Activated CD8-positive, alpha-beta T cell treated with anti-CD3 and anti-CD28 coated beads, Interleukin-2, amount 10 ng/mL, durations not matched to agents 7 days and 5 days (primary cell): ENCODE measurements at places on chromosomes 13 and 19. TPM values are rescaled to one million over a fixed set of nuclear protein-coding genes. Genes with fewer than 3 reads are reported as not detected.
A peak's percentile ranks its signal among the peaks of the same experiment; 100 is the strongest.

CHAMP1 gene
- 31.6 TPM for total RNA-seq

DNA sequence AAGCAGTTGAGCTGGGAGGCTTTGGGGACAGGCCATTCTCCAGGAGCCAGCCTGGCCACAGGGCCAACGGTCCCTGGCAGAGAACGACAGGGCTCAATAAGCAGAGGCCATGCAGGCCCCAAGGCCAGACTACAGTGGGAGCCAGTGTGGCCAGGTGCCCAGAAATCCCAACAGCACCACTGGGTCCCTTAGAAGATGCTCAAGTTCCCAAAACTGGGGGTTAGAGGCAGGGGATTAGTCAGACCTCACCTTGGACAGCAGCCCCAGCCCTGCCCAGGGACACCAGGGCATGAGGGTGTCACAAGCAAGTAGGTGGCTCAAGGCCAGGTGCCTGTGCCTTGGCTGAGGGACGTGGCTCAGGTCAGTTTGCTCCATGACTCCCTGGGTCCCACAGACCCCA lies 12.8 kb downstream of the SCGB2B2 start:
- no peak for DNase-seq
- H3K27me3 ChIP-seq: no peaks in the 10 kb centered on the region
- peaks cover 26% of the 10 kb centered on the region for H3K4me1 ChIP-seq

GJB6 gene
- total RNA-seq: 1.9 TPM

DNA sequence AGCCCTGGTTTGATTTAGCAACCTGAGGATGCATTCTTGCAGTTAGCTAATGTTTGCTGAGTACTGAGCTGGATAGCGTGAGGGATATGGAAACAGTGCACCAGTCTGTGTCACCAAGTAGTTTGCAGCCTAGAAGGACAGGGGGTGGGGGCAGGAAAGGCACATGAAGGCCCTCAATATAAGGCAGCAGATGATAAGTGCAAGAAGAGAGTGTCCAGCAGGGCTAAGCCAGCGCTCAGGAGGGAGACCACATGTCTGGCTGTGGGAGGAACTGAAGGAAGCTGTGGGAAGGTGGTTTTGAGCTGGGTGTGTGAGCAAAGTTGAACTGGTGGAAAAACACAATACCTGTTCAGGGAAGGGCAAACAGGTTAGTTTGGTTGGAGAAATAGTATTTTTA lies 1.7 kb downstream of the CXCL17 start:
- H3K27me3 ChIP-seq: peaks cover 3% of the 10 kb centered on the region
- peak overlapping the region; percentile 23 for H3K27ac ChIP-seq
- H3K4me1 ChIP-seq: peaks cover 25% of the 10 kb centered on the region
- peak; percentile 32 for DNase-seq
- H3K4me3 ChIP-seq: no peak overlapping the region
- no peaks in the 10 kb centered on the region for H3K36me3 ChIP-seq

DNA sequence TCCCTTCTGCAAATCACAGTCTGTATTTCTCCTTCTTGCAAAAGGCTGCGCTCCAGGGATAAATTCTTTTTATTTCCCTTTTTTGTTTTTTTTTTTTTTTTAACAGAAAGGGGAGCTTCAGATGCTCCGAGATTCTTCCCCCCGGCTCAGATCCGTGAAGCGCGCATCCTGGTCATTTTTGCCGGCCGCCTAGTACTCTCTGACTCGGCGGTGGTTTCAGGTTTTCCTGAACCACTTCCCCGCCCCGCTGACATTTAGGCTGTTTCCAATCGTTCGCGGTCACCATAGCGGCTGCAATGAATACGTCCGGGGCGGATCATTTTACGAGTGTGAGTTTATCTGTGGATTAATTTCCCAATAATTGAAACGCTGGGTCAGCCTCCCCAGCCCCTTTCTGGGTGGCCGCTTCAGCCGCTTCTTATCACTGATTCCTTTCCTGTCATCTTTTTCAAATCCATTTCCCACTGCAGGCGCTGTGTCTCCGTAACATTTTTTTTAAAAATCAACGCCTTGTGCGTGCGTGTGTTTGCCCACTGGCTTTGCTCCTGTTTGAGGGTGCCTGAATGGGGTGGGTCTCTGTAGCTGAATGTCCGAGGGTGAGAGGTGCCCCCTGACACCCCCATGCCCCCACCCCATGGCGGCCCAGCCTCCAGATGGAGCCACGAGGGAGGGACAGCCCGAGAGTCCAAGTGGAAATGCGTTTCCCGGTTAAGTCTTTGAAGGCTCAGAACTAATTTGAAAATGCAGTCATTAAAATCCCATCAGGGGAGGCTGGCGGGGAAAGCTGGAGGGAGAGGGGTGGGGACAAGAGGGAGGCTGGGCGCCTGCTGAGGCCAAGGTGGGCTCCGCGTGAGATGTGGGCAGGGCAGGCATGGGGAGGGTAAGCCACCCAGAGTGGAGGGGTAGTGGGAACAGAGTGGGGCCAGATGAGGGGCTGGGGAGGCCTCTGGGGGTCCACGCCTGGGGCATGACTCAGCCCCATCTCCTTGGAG lies 10.6 kb downstream of the ONECUT3 start:
- H3K36me3 ChIP-seq: no peaks in the 10 kb centered on the region
- no peak overlapping the region for H3K4me3 ChIP-seq
- no peak overlapping the region for H3K27ac ChIP-seq
- peaks cover 77% of the 10 kb centered on the region for H3K27me3 ChIP-seq

GRCh38 chr13:45928843-45929242 lies 77.3 kb upstream of the SIAH3 start:
- DNase-seq: no peak
- no peaks in the 10 kb centered on the region for H3K4me1 ChIP-seq
- H3K4me3 ChIP-seq: no peak overlapping the region
- peaks cover 3% of the 10 kb centered on the region for H3K27me3 ChIP-seq

SRRM5 gene
- total RNA-seq: 0.71 TPM

DNA sequence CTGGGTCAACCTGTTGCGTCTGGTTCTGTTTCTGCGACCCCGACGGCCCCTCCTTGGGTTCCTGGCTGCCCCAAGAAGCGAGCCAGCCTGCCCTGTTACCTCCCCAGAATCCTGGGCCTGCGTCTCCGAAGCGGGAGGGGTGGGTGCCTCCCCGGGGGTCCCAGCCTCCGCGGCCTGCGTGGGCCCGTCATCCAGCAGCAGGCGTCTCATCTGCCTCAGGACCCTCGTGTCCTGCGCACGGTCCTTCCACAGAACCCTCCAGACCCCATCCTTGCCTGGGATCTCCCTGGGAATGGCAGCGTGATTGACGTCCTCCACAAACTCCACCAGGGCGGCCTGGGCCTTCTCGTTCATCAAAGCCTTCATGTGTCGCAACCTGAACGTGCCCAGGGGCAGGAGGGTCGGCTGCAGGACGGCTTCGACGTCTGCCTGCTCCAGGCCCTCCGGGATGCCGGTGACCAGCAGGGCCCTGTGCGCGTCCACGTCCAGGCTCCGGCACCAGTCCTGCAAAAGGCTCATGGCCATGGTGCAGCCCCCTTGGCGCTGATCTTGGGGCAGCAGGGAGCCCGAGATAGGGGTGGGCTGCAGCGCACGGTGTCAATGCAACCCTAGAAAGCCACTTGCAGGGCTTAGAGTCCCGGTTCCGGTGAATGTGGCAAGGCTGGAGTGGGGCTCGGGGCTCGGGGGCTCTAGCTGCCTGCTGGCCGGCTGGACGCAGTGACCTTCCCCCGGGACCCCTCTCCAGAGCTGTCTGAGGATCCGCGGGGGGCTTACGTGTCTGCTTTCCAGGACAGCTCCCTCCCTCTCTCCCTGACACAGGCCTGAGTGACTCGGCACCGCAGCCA lies 504 bp downstream of the PNMA8B start:
- no peak overlapping the region for H3K27ac ChIP-seq
- H3K4me3 ChIP-seq: peak overlapping the region; percentile 49
- peaks cover 18% of the 10 kb centered on the region for H3K4me1 ChIP-seq
- DNase-seq: no peak

- no peaks in the 10 kb centered on the region for H3K36me3 ChIP-seq
- DNase-seq: peak; percentile 71
- no peak overlapping the region for H3K27ac ChIP-seq
- H3K27me3 ChIP-seq: no peaks in the 10 kb centered on the region
These were observed 79.3 kb downstream of the KDM4B start for GRCh38 chr19:5048091-5048726.

GRCh38 chr19:39167461-39168257 lies 29.1 kb upstream of the NCCRP1 start:
- H3K4me1 ChIP-seq: peaks cover 4% of the 10 kb centered on the region
- DNase-seq: no peak
- H3K4me3 ChIP-seq: no peak overlapping the region
- H3K27me3 ChIP-seq: no peaks in the 10 kb centered on the region
- no peak overlapping the region for H3K27ac ChIP-seq

DNA sequence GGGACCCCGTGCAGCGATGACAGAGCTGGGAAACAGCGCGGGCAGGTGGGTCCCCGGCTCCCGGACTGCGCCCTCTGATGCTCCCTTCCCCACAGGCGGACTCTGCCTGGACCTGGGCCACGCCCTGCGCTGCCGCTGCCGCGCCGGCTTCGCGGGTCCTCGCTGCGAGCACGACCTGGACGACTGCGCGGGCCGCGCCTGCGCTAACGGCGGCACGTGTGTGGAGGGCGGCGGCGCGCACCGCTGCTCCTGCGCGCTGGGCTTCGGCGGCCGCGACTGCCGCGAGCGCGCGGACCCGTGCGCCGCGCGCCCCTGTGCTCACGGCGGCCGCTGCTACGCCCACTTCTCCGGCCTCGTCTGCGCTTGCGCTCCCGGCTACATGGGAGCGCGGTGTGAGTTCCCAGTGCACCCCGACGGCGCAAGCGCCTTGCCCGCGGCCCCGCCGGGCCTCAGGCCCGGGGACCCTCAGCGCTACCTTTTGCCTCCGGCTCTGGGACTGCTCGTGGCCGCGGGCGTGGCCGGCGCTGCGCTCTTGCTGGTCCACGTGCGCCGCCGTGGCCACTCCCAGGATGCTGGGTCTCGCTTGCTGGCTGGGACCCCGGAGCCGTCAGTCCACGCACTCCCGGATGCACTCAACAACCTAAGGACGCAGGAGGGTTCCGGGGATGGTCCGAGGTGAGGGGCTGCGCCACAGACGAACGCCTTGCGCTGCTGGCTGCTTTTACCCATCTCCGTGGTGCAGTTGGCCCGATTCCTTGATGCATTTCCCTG lies 7.8 kb upstream of the SELENOV start:
- H3K4me1 ChIP-seq: peaks cover 30% of the 10 kb centered on the region
- no peaks in the 10 kb centered on the region for H3K36me3 ChIP-seq
- H3K27me3 ChIP-seq: peaks cover 36% of the 10 kb centered on the region
- H3K27ac ChIP-seq: no peak overlapping the region
- peak; percentile 65 for DNase-seq

GRCh38 chr19:13060964-13061927 lies 41.4 kb downstream of the LYL1 start:
- H3K4me1 ChIP-seq: peaks cover 9% of the 10 kb centered on the region
- DNase-seq: peak; percentile 85
- no peaks in the 10 kb centered on the region for H3K36me3 ChIP-seq
- no peak overlapping the region for H3K27ac ChIP-seq

GRIK5 gene
- 0.73 TPM for total RNA-seq

GRCh38 chr19:42185277-42185676 lies 32.2 kb downstream of the DEDD2 start:
- H3K36me3 ChIP-seq: no peaks in the 10 kb centered on the region
- H3K4me1 ChIP-seq: peaks cover 38% of the 10 kb centered on the region
- peaks cover 5% of the 10 kb centered on the region for H3K27me3 ChIP-seq

DNA sequence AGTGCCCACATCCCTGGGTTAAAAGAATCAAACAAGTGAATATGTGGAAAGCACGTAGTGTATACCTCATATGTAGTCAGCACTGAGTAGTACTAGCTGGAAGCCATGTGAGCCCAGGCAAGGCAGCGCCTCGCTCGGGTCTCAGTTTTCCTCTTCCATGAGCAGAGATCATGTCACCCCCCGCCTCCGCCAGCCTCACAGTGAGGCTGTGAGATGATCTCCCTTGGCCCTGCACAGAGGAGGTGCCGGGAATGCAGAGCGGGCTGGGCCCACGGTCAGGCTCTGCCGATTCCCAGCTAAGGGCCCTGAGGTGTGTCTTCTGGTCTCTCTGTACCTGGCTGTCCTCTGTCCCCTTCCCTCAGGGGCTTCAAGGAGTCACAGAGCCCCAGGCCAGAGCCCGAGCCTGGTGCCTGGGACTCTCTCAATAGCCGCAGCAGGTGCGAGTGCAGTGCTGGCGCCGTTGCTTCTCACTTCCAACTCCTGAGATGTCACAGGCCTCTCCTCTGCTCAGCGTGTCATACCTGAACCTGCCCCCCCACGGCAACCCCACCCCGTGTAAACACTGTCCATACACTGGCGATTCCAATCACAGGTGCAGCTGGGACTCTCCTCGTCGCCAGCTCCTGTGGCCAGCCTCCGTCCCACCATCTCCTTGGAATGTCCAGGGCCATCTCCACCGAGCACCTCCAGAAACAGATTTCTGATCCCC lies 26.9 kb downstream of the DPF1 start:
- no peak overlapping the region for H3K27ac ChIP-seq
- DNase-seq: no peak
- no peak overlapping the region for H3K4me3 ChIP-seq
- H3K4me1 ChIP-seq: no peaks in the 10 kb centered on the region
- H3K36me3 ChIP-seq: peaks cover 5% of the 10 kb centered on the region
- no peaks in the 10 kb centered on the region for H3K27me3 ChIP-seq

GRCh38 chr13:25871389-25872125 lies 180.3 kb downstream of the SHISA2 start:
- H3K4me3 ChIP-seq: no peak overlapping the region
- no peaks in the 10 kb centered on the region for H3K27me3 ChIP-seq
- H3K4me1 ChIP-seq: peaks cover 48% of the 10 kb centered on the region
- DNase-seq: no peak

LINGO3 gene
- total RNA-seq: 0.66 TPM

DNA sequence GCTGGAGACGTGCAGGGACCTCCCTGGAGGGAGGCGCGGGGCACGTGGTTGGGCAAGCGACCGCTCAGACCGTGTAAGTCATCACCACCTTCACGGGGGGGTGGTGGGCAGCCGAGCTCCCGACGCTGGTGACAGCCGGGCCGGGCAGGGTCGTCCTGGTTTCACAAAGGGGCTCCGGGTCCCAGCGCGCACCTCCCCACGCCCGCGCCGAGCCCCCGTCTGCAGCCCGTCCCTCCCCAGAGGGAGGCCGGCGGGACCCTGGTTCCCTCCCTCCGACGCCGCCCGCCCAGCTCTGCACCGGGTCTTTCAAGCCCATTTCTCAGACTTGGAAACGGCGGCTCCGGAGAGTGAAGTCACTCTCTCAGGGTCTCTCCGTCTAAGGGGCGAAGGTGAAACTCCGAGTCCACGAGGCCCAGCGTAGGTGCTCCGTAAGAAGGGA lies 729 bp upstream of the ARID3A start:
- DNase-seq: peak; percentile 81
- H3K36me3 ChIP-seq: peaks cover 6% of the 10 kb centered on the region
- no peaks in the 10 kb centered on the region for H3K27me3 ChIP-seq
- peak overlapping the region; percentile 77 for H3K4me3 ChIP-seq
- H3K27ac ChIP-seq: peak overlapping the region; percentile 89

- H3K4me1 ChIP-seq: peaks cover 75% of the 10 kb centered on the region
- no peaks in the 10 kb centered on the region for H3K27me3 ChIP-seq
- H3K36me3 ChIP-seq: peaks cover 32% of the 10 kb centered on the region
These were observed 5.1 kb downstream of the SSBP4 start for GRCh38 chr19:18424122-18424889.

PSG2 gene
- not detected for total RNA-seq

GRCh38 chr19:40596608-40597328 lies 4.4 kb upstream of the LTBP4 start:
- peaks cover 2% of the 10 kb centered on the region for H3K36me3 ChIP-seq
- peaks cover 38% of the 10 kb centered on the region for H3K27me3 ChIP-seq
- no peak overlapping the region for H3K4me3 ChIP-seq
- no peak for DNase-seq

GRCh38 chr13:22187329-22187728 lies 516.5 kb downstream of the FGF9 start:
- no peaks in the 10 kb centered on the region for H3K27me3 ChIP-seq
- no peak overlapping the region for H3K27ac ChIP-seq
- no peak overlapping the region for H3K4me3 ChIP-seq
- H3K4me1 ChIP-seq: no peaks in the 10 kb centered on the region
- DNase-seq: no peak
- H3K36me3 ChIP-seq: no peaks in the 10 kb centered on the region

- DNase-seq: no peak
- H3K4me3 ChIP-seq: no peak overlapping the region
- no peaks in the 10 kb centered on the region for H3K27me3 ChIP-seq
- H3K36me3 ChIP-seq: peaks cover 44% of the 10 kb centered on the region
These were observed 19.2 kb downstream of the GPX4 start for GRCh38 chr19:1122972-1123363.
